Nasal cavity respiratory epithelium epithelial cell of viscerocranial mucosa (primary cell): ENCODE measurements at places on chromosomes 3 and 15. TPM values are rescaled to one million over a fixed set of nuclear protein-coding genes. Genes with fewer than 3 reads are reported as not detected.

Gene GPR62
- under 0.01 TPM in 1 of 2 replicates, not detected in the other for total RNA-seq

Gene FEZF2
- not detected in 2 replicates for total RNA-seq

Gene TNFSF10
- 7.9 and 191 TPM in 2 replicates for total RNA-seq

Gene DNASE1L3
- 0.34 and 11.7 TPM in 2 replicates for total RNA-seq

Gene SLCO3A1
- 5.1 and 8.8 TPM in 2 replicates for total RNA-seq

Gene RASGRF1
- 0.78 TPM in 1 of 2 replicates, not detected in the other for total RNA-seq

Gene CCRL2
- 0.07 TPM in 1 of 2 replicates, not detected in the other for total RNA-seq

Gene NMD3
- 99.0 and 107 TPM in 2 replicates for total RNA-seq

Gene LRRIQ4
- total RNA-seq: not detected in 2 replicates

Gene PCLAF
- 1.4 TPM in 2 replicates for total RNA-seq

Gene SLC9C1
- total RNA-seq: 0.21 TPM in 1 of 2 replicates, not detected in the other

Gene GANC
- total RNA-seq: 13.0 and 18.8 TPM in 2 replicates

Gene FILIP1L
- 2.7 and 8.5 TPM in 2 replicates for total RNA-seq
